ENCODE measurements at places on chromosomes 12 and 14.

DNA sequence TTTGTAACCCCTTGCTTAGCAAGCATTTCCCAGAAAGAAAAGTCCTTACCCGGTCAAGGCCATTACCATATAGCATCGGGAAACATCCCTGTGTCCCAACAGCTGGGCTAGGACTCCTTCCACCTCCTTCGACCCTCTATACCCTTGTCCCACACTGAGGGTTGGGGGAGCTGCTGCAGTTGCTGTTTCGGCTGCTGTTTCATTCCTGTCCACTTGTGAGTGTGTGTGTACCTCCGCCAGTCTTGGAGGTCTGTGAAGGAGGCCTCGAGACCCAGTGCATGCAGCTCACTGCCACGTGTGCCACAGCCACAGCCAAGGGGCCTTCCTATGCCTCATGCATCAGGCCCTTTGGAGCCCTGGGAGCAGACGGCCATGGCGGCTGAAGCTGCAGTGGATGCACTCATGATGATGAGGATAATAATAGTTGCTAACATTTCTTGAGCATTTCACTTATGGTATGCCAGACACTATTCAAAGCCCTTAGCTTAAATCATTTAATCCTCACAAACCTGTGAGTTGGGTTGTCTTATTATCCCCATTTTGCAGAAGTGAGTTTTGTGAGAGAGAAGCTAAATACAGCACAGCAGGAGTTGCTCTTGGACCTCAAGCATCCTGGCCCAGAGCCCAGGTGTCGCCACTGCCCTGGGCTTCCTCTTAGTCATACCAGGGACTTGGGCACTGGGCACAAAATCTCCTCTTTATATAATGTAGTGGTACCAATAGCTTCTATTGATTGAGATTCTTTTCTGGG is 156.5 kb downstream of the PRKCH start:
- no peak for DNase-seq

DNA sequence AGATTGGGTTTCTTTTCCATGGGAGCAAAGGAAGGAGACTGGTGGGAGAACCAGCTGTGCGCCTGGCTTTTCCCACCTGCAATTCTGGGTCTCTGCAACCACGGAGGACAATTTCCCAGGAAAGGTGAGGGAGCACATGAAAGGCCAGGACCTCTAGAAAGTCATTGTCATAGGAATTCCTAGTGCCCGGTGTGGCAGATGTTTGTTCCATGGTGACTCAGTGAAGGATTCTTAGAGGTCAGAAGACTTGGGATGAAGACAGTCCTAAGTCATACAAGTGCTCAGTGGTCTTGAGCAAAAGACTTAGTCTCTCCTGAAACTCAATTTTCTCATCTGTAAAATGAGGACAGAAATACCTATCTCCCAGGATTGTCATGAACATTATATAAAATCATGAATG is 51.3 kb downstream of the KCNA5 start:
- no peak for DNase-seq

- peak; percentile 55 for DNase-seq
Measured at GRCh38 chr12:104569346-104570173, 112.8 kb downstream of the CHST11 start.

DNA sequence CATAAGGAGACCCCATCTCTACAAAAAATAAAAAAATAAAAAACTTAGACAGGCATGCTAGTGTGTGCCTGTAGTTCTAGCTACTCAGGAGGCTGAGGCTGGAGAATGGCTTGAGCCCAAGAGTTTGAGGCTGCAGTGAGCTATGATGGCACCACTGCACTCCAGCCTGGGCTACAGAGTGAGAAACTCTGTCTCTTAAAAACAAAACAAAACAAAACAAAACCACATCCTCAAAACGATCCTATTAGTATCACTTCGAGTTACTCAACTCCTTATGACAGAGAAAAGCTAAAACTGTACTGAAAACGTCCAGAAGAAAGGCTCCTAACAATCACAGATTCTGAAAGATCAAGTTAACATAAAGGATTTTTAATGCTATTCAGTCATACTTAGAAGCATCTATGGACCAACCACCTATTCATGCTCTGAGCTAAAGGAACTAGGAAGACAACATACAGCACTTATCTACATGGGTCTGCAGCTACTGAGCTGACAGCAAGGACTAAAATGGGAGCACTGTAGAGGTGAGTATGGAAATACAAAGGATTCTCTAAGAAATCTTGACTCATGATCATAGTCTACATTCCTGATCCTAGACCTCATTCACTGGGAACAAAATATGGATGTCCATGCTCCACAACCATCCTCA is 75.3 kb upstream of the DUSP6 start:
- DNase-seq = no peak

DNA sequence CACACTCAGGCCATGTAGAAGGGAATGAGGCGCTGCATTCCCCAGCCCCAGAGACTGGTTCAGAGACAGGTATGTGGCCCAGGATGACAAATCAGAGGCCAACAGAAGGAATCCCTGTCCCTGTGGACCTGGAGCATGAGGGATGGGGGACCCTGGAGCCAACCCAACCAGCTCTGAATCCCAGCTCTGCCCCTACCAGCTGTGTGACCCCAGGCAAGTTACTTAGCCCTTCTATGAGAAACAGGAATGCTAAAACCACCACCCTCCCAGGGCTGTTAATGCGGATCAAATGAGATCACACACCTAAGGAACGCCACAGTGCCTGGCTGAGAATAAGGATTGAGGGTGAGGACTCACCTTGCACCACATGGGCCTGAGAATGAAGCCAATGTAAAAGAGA is 15.6 kb downstream of the ITPK1 start:
- DNase-seq = no peak

GRCh38 chr12:117552971-117553370 is 191.5 kb upstream of the NOS1 start:
- no peak for DNase-seq

DNA sequence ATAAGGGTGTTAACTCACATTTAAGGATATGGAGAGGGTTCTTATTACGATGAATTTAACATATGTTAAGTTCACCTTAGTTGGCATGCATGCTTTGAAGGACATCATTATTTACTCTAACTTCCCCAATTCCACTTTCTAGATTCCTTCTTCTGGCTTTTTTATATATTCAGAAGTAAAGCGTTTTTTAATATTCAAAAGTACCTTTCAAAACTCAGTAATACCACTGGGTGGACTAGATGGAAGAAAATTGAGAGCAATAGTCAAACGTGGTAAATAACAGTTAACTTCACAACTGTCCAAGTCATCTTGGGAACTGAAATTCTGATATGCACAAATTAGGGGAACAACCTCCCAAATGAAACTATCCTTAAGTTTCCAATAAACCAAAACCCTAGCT is 9.1 kb downstream of the SINHCAF start:
- no peak for DNase-seq

DNA sequence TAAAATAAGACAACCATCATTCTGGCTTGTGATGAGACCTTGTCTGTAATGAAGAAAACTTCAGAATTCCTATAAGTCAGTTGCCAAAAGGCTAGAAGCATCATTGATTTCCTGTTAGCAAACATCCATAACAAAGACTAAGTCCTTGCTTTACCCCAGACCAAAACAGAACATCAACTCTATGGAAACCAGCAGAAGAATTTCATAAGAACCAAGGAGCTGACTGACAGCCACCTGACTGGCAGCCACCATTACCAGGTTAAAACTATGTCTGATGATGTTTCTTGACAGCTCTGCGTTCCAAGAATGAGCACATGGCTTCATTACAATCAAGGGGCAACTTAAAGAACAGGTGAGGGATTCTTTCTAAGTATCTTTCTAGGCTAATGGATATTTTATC is 29.3 kb downstream of the HECTD4 start:
- no peak for DNase-seq

GRCh38 chr12:116707751-116708150 is 30.1 kb downstream of the SPRING1 start:
- DNase-seq = no peak

GRCh38 chr12:104985206-104985605 is 910 bp upstream of the NOPCHAP1 start:
- no peak for DNase-seq

DNA sequence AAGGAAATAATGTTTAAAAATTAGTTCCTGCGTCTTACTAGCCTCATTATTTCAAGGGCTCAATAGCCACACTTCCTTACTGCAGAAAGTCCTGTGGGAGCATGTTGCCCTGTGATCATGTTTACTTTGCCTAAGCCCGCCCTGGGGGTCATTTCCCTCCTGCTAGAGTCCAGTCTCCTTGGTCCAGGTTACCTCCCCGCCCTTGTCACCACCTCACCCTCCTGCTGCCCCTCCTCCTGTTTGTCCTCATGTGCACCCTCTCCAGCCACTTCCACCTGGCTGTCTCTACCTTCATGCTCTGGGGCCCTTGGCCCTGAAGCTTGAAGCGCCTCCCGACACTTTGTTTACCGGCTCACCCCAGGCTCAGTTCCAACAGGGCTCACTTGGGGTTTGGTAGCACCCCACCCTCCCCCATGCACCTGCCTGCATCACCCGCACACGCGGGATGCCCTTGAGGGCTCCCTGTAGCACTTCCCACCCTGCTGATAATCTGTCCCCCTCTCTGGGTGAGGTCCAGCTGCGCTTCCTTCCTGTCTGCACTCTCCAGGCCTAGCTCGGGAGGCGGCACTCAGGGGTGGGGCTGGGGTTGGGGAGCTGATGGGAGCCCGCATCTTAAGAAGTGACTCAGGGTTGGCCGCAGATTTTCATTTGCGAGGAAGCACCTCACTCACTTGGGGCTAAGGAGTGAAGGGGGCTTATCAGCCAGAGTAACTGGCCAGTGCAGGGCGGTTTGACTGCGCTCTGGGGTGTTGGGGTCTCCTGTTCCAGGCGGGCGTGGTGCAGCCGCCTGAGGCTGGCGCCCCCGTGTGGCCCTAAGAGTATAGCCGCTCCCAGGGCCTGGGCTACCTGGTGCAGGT is 40.1 kb downstream of the SMIM41 start:
- no peak for DNase-seq

DNA sequence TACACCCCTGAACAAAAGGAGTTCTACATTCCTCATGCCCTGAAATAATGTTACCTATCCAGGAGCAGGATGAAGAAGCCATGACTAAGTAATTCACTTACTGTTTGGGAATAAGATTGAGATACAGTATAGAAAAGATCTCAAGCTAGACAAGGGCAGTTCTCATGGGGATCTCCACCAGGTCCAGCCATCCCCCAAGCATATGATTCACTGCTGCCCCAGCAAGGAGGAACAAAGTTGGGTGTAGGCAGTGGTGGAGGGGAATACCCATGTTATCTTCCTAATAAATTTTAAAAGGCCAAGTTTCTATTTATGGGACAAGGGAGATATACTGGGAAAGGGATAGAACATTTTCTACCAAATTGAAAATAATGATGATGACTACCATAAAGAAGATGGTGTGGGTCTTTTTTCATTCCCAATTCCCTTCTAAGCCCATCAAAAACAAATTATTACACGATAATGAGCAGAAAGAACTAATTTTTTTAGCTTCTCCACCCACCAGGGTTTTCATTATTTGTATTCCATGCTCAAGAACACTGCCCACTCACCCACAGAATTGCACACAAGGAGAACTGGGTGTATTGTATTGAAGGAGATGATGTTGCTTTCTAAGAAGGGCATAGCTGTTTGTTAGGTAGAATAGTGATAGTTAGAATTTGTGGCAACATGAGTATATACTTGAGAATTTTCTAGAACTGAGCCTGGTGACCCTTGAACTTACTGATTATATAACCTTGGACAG is 204.6 kb downstream of the BTG1 start:
- no peak for DNase-seq

DNA sequence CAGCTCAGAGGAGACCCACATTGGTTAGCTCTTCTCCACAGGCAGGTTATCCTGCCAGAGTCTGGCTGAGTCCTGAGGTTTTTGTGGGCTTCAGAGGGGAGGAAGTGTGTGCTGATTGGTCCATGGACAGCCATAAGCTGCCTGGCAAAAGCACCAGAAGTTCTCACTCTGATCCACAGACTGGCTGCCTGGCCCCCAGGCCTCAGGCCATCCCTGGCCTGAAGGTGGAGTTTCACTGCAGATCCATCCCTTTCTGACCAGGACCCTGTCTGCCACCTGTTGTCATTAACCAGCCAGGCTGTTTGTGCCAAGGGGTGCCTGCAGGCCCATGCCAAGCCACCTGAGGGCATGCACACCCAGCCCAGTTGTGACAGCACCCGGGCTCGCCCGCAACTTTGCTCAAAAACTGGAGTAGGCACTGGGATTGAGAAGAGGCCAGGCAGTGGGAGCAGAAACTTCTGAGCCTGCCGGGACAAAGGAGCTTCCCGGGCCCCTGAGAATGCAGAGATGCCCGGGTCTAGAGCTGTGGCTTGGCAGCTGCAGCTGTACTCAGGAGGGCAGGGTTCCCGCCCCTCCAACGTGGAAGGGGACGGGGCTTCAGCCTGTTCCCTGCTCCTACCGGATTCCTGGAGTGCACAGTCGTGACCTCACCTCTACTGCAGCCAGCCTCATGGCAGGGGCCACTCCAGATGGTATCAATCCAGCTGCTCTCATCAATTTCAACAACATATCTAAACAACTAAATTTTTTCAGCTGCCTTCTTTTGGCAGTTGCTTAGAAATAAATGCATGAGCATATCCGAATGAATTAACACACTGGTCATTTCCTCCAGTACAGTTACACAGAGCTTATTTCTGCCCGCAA is 1277.3 kb downstream of the SLC16A7 start:
- no peak for DNase-seq

DNA sequence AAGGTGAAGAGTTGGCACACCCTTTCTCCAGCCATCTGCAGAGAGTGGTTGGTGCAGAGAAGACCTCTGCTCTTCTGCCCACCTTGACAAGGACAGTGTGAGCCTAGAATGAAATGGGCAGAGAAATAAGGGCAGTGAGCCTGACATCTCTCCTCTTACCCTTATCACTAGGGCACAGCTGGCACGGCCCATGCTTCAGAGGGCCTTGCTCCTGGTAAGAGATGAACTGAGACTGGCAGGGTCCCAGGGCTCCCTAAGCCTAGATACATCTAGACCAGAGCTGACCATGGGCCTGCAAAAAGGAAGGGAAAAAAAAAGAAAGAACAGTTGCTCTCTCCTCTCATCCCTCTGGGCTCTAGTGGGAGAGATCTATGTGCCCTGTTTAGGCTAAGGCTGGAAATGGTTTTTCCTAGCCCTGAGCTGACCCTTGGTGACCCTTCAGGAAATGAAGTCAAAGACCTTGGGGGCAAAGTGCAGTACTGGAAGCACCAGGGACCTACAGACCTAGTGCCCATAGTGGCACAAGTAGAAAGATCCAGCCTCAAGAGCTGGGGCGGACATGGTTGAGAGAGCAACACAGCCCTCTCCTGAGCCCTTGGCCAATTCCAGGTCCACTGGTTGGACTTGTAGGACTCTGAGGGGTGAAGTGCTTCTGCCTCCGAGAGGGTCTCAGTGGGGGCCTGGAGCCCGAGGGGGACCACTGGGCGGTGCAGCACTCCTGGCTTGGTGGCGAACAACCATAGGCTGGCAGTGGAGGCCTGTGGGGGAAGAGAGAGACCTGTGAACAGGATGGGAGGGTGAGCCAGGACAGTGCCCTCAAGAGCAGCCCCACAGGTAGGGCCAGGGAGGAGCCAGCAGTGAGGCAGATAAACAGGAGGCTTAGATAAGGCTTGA is 22.0 kb downstream of the PRPF40B start:
- DNase-seq = no peak

GRCh38 chr14:99672506-99673304 is 11.4 kb upstream of the CYP46A1 start:
- no peak for DNase-seq

Data from stimulated activated CD8-positive, alpha-beta memory T cell treated with anti-CD3 and anti-CD28 coated beads, Interleukin-7, amount 100 ng/mL, for 48 hours (primary cell).